Fibroblast of skin of left biceps (primary cell): ENCODE measurements at places on chromosomes 13 and 19.
A peak's percentile ranks its signal among the peaks of the same experiment; 100 is the strongest.

GRCh38 chr19:10936661-10937084 is 8.1 kb downstream of the TIMM29 start:
- DNase-seq = peak; percentile 43

GRCh38 chr13:102236830-102237229 is 165.0 kb downstream of the FGF14 start:
- no peak for DNase-seq

GRCh38 chr19:34243876-34244578 is 10.3 kb upstream of the GARRE1 start:
- DNase-seq = no peak

DNA sequence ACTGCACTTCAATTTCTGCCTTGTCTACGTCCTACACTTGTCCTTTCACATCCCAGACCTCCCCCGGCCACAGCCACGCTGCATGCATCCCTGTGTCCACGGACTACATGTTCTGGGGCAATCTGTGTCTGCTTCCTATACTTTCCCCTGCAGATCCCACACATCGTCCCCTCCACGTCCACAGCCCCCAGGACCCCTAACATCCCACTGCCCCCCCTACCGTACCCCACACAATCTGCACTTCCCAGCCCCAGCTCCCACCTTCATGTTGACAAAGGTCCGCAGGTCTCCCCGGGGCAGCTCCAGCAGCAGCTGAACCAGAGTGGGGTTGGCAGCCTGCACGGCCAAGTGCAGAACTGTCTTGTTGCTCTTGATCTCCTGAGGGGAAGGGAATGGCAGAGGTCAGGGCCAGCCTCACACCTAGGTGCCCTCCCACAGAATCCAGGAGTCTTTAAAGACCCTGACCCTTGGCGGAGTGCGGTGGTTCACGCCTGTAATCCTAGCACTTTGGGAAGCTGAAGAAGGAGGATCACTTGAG is 10.2 kb downstream of the NFKBID start:
- no peak for DNase-seq

- DNase-seq = no peak
Observed at GRCh38 chr19:40502647-40503319, 36.0 kb downstream of the SPTBN4 start.

DNA sequence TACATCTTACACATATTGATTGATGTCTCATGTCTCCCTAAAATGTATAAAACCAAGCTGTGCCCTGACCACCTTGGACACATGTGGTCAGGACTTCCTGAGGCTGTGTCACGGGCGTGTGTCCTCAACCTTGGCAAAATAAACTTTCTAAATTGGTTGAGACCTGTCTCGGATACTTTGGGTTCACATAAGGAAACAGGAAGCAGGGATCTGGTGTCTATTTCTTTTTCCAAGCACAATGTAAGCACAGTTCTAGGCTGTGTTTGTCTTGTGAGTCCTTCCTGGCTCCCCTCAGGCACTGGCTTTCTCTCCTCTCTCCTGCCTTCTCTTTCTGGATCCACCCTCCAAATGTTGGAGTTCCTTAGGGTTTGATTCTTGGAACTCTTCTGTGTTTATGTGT is 27.6 kb upstream of the TPT1 start:
- DNase-seq = no peak

DNA sequence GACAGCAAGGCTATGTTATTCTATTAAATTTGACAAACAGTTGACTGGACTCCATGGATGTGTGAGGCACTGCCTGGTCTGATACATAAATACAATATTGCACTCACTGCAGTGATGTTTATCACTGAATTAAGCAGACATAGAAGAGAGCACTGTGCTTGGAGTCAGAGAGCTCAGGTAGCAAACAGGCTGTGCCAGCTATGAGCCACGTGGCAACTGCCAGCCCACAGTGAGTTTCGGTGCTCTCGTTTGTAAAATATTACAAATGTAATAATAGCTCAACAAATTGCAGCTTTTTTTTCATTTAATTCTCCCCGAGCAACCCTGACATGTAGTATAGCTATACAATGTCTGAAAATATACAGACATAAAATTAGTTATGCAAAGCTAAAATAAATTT is 237.3 kb downstream of the NALCN start:
- no peak for DNase-seq

DNA sequence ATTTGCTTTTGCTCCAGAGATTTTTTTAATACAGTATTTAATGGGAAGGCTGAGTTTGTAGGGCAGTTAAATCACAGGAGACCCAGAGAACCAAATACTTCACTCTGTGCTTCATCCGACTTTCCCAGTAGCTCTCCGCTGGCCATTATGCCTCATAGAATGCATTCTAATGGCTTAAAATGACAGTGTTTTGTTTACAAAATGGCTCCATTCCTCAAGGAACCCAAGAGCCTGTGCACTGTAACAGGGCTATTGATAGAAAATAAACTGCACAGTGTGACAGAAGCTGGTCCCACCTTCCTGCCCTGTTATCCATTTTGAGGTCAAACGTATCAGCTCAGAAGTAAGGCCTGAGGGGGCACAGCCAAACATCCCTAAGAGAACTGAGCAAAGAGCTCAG is 136.5 kb downstream of the RAP2A start:
- DNase-seq = no peak

- no peak for DNase-seq
Observed at GRCh38 chr19:13883516-13884064, 6.7 kb downstream of the NANOS3 start.

GRCh38 chr19:13022111-13022858 is 27.0 kb downstream of the NFIX start:
- no peak for DNase-seq

- no peak for DNase-seq
Observed at GRCh38 chr19:590396-590745, 690 bp downstream of the HCN2 start.
